PC-3 (cell line): ENCODE measurements at places on chromosomes 7 and 10. TPM values are rescaled to one million over a fixed set of nuclear protein-coding genes. Genes with fewer than 3 reads are reported as not detected.

Gene CALML5
- not detected in 2 replicates for total RNA-seq

Gene UFSP1
- 10.5 and 14.6 TPM in 2 replicates for total RNA-seq

DNA sequence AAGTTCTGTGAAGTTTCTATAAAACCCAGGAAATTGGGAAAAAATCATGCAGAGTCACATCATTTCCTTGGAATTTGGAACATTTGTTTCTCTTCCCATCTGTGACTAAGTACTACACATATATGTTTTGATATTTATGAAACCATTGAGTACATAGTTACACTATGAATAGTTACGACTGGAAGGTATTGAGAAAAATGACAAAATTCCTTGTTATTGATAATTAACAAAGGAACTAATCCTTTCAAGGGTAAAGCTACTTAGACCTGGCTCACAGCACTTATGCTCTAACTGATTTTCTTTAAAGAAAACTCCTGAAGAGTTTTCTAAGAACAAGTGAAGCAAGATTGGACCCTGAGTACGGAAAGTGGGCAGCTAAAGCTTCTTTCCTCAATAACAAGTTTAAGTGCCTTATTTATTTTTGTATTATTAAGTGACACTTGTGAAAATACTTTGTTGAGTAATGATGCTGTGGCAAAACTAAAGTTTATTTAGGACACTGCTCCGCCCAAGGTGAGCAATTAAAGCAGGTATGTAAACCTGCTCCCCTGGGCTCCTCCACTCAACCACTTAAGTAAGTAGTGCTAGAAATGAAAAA, 12.0 kb upstream of the GLCCI1 start:
- H3K4me3 ChIP-seq, result peak overlapping the region; percentile 37
- no peaks in the 10 kb centered on the region for H3K36me3 ChIP-seq
- peak overlapping the region; percentile 81 for H3K27ac ChIP-seq
- no peaks in the 10 kb centered on the region for H3K27me3 ChIP-seq
- H3K4me1 ChIP-seq, result peaks cover 37% of the 10 kb centered on the region

DNA sequence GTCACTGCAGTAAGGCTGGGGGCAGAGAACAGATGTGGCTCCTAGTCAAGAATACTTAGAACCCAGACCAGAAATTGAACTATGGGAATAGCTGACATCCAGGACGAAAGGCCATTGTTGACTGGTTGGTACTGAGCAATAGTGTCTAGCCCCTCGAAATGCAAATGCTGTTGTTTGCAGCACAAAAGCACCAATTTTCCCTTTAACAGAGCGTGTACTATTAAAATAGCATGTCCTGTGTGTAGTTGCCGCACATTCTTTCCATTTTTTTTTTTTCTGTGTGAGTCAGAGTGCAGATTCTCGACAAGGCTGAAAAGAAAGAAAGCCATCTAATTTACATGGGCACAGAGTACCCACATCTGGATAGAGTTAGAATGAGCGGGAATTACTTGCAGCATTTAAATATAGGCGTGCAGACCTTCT, 302.4 kb downstream of the PTEN start:
- H3K4me1 ChIP-seq, result no peaks in the 10 kb centered on the region
- no peak for DNase-seq
- H3K36me3 ChIP-seq, result no peaks in the 10 kb centered on the region
- no peak overlapping the region for H3K27ac ChIP-seq

GRCh38 chr7:43612599-43613589, 30.0 kb downstream of the STK17A start:
- peaks cover 8% of the 10 kb centered on the region for H3K4me1 ChIP-seq
- DNase-seq, result no peak
- H3K27ac ChIP-seq, result no peak overlapping the region
- no peaks in the 10 kb centered on the region for H3K27me3 ChIP-seq
- H3K4me3 ChIP-seq, result no peak overlapping the region

DNA sequence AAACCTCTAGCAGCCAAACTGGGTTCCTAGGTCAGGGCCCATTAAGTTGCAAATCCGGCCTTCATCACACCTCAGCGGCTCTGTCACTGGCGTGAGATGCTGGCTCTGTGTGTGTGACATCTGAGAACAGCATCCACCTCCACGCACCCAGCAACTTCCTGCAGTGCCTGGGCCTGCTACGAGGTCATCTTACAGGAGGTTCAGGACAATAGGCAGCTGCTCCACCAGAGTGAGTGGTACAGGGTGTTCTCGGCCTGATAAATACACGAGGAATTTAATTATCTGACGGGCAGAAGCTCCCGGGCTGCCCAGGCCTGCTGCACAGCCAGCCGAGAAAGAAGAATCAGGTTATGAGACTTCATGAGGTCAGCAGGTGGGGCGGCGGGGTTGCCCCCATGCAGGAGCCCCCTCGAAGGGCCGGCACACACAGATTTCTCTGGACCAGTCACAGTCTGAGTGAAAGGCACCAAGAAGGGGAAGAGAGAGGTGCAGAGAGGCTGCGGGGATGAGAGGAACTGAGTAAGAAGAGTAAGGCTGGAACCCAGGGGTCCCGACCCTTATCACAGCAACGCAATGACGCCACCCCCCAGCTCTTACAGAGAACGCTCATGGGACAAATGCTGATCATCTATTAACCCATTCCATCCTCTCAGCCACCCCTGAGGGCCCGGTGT, 49.3 kb downstream of the CALML3 start:
- no peak for DNase-seq
- H3K27me3 ChIP-seq, result no peaks in the 10 kb centered on the region

Gene GDF10
- total RNA-seq, result not detected in 2 replicates

DNA sequence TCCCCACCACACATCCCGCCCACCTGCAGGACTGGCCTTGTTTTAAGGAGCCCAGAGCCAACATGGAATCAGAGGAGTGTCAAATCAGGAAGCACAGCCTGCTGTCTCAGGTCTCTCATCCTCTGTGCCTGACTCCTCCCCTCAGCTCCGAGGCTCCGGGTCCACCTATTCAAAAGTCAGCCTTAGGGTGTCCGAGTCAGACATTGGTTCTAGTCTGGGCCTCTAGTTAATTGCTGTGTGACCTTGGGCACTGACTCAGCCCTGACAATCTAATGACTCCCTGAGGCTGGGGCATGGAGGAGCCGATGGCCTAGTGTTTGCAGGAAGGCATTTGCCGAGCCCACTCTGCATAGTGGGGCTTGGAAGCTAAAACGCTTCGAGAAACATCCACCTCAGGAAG, 223.1 kb upstream of the PPP2R2D start:
- peaks cover 13% of the 10 kb centered on the region for H3K27me3 ChIP-seq
- no peaks in the 10 kb centered on the region for H3K36me3 ChIP-seq
- no peak for DNase-seq

DNA sequence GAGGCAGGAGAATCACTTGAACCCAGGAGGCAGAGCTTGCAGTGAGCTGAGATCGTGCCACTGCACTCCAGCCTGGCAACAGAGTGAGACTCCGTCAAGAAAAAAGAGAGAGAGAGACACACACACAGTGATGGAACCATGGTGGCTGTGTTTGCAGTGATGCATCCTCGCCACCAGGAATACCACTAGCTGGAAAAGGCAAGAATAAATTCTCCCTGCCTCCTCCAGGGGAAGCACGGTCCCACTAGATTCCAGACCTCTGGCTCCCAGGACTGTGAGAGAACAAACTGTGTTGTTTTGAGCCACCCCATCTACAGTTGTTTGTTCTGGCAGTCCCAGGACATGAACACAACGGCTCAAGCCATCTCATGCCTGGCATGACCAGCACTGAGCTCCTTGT, 320.3 kb upstream of the FOXK1 start:
- H3K4me1 ChIP-seq, result peaks cover 24% of the 10 kb centered on the region
- no peaks in the 10 kb centered on the region for H3K27me3 ChIP-seq
- DNase-seq, result no peak

GRCh38 chr10:128178302-128178958, 52.2 kb upstream of the MKI67 start:
- no peaks in the 10 kb centered on the region for H3K4me1 ChIP-seq
- H3K36me3 ChIP-seq, result no peaks in the 10 kb centered on the region
- DNase-seq, result peak; percentile 54

Gene MYL10
- total RNA-seq, result 0.69 TPM in 1 of 2 replicates, not detected in the other

Gene CTNNA3
- 1.4 and 1.9 TPM in 2 replicates for total RNA-seq

DNA sequence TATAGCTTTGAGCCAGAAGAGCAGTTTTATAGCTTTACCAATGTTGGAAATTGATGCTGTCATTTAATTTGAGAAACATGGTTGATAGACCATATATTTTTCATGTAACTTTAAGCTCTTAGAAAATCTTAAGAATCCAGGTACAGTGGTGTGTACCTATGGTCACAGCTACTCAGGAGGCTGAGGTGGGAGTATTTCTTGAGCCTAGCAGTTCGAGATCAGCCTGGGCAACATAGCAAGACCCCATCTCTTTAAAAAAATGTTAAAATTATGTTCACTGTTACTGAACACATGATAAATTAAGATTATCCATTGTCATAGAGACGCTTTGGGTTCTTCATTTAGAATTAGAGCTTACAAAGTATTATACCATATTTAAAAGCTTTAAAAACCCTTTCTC, 18.2 kb downstream of the REEP3 start:
- no peaks in the 10 kb centered on the region for H3K27me3 ChIP-seq
- H3K4me3 ChIP-seq, result no peak overlapping the region
- DNase-seq, result no peak
- no peaks in the 10 kb centered on the region for H3K4me1 ChIP-seq
- no peak overlapping the region for H3K27ac ChIP-seq

DNA sequence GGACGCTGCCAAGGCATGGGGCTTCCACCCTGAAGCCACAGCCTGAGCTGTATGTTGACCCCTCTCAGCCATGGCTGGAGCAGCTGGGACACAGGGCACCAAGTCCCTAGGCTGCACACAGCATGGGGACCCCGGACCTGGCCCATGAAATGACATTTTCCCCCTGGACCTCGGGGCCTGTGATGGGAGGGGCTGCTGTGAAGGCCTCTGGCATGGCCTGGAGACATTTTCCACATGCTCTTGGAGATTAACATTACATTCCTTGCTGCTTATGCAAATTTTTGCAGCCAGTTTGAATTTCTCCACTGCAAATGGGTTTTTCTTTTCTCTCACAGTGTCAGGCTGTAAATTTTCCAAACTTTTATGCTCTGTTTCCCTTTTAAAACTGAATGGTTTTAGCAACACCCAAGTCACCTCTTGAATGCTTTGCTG, 463.6 kb downstream of the ZWINT start:
- H3K4me1 ChIP-seq, result no peaks in the 10 kb centered on the region
- H3K27ac ChIP-seq, result no peak overlapping the region
- H3K4me3 ChIP-seq, result no peak overlapping the region
- DNase-seq, result no peak
- no peaks in the 10 kb centered on the region for H3K36me3 ChIP-seq

Gene ATRNL1
- total RNA-seq, result not detected in 2 replicates

DNA sequence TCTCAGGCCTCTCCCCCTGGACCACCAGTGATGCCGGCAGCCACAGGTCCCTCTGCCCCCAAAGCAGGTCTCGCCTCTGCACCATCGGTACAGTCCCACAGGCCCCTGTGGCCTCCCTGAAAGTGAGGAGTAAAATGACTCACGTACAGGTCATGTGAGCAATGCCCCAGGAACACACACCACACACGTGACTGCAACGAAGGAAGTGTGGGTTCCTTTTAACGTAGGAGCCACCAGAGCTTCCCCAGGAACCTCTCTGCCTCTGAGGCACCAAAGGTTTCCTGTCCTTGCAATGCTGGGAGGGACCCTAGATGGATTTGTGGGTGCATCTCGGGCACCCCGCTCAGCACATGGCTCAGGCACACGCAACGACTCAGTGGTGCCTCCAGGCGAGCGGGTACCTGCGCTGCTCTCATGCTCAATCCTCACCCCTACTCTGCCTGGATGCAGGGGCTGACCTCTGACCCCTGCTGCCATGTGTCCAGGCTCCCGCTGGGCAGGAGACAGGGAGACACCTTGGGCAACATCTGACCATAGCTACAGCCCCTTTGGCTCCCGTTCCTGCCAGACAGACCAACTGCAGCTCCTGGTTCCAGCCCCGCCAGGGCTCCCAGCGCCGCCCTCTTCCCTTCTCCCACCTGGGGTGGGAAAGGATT, 120.7 kb downstream of the PRKAG2 start:
- peak; percentile 48 for DNase-seq
- peaks cover 26% of the 10 kb centered on the region for H3K4me1 ChIP-seq
- no peak overlapping the region for H3K27ac ChIP-seq
- no peak overlapping the region for H3K4me3 ChIP-seq

Gene UCN3
- total RNA-seq, result not detected in 2 replicates

DNA sequence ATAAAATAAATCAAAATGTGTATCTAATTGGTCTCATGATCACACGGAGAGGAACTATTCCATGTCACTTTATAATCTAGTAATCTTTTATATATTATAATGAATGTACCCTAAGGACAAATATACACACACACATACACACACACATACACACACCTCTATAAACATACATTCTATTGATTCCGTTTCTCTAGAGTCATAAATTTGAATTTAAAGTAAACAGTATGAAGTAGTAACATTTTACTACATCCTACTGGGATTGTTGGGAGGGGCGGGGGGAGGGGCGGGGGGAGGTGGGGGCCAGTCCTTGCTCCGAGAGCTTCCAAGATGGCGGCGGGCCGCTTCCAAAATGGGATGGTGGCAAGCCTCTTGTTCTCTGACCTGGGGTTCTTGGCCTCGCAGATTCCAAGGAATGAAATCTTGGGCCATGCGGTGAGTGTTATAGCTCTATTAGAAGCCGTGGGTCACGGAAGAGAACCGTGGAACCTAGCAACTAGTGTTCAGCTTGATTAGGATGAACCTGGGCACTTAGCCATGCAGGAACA, 143.2 kb downstream of the REEP3 start:
- H3K4me3 ChIP-seq, result peak overlapping the region; percentile 62
- no peaks in the 10 kb centered on the region for H3K27me3 ChIP-seq
- no peaks in the 10 kb centered on the region for H3K36me3 ChIP-seq
- peaks cover 50% of the 10 kb centered on the region for H3K4me1 ChIP-seq

DNA sequence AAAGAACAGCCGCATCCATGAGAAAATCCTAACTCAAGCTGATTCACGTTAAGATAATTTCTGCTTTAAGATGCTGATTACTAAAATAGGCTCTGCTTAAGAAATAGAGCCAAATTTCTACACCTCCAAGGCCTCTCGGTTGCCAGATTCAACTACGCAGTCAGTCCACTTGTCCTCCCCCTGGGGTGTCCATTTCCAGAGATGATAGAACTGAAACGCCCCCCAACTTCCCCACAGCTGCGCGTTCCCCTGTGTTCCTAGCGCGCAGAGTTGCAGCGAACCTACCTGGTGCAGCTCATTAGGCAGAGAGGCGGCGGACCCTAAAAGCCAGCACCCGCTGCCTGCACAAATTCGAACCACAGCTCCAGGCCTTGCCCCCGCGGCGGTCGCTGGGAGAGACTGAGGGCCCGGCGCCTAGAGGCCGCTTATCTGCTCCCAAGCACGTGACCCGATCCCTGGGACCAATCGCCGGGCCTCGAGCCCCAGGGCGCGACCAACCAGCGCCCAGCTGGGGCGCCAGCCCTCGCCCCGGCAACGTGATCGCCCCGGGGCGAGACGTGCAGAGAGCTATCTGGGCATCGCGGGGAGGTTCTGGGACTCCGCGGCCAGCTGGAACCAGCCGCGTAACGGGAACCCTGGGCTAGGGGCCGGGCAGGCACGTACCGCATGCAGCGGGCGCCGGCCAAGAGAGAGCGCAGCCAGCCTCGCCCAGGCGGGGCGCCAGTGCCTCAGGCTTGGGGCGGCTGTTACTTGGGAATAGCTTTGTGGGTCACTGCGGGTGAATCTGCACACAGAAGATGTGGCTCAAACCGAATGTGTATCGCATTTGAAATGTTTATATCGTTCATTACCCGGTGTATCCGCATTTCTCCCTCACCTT, at the start of gene PPP1R3C:
PPP1R3C (minus strand) TSS at position 401 of the 880 bp plus-strand sequence; CDS start at position 299, 102 bp downstream.
- DNase-seq, result no peak
- no peaks in the 10 kb centered on the region for H3K27me3 ChIP-seq
- peak within 1 kb of the TSS; percentile 34; the same call in 1 of the 2 replicates for H3K4me3 ChIP-seq
- no peak within 1 kb of the TSS for H3K27ac ChIP-seq
- H3K4me1 ChIP-seq, result no peaks in the 10 kb centered on the region

GRCh38 chr10:89308266-89308665, 6.4 kb downstream of the IFIT2 start:
- no peak overlapping the region for H3K4me3 ChIP-seq
- H3K36me3 ChIP-seq, result 0 out of 2 replicates have a peak, but pooled peaks cover 7% of the 10 kb centered on the region
- H3K4me1 ChIP-seq, result peaks cover 8% of the 10 kb centered on the region
- no peak for DNase-seq
- H3K27me3 ChIP-seq, result no peaks in the 10 kb centered on the region
